Thoracic aorta (tissue), 2 donors: ENCODE measurements at places on chromosomes 4 and X. TPM values are rescaled to one million over a fixed set of nuclear protein-coding genes. Genes with fewer than 3 reads are reported as not detected.

DNA sequence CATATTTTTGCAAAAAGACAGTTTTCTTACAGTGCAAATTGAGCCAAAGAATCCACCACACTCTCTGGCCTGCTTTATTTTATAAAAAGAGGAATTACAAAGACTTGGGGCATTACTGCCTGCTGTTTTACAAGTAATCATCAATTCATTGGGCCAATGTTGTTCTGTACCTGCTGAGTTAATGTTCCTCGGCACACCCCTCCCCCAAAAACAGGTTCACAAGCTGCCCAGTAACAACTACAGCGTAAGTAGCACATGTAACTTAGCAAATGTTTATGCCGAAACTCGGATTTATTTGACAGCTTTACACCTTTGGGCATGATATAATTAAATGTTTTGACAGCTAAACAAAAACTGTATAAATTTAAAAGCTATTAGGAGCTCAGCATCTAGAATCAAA is 214.6 kb upstream of the MAB21L2 start:
- H3K36me3 ChIP-seq = no peaks in the 10 kb centered on the region
- H3K4me1 ChIP-seq = no peaks in the 10 kb centered on the region
- H3K4me3 ChIP-seq = no peak overlapping the region
- no peak overlapping the region for H3K27ac ChIP-seq
- DNase-seq = no peak

GRCh38 chr4:14800977-14801376 is 201.3 kb upstream of the CPEB2 start:
- H3K27me3 ChIP-seq = no peaks in the 10 kb centered on the region
- no peaks in the 10 kb centered on the region for H3K36me3 ChIP-seq
- no peaks in the 10 kb centered on the region for H3K4me1 ChIP-seq

- DNase-seq = no peak
- H3K27me3 ChIP-seq = no peaks in the 10 kb centered on the region
- peak overlapping the region; percentile 88 for H3K4me3 ChIP-seq
- peak overlapping the region; percentile 100 for H3K27ac ChIP-seq
- H3K4me1 ChIP-seq = peaks cover 19% of the 10 kb centered on the region
Observed at GRCh38 chr4:102826105-102826889, 1.1 kb downstream of the UBE2D3 start.

DNA sequence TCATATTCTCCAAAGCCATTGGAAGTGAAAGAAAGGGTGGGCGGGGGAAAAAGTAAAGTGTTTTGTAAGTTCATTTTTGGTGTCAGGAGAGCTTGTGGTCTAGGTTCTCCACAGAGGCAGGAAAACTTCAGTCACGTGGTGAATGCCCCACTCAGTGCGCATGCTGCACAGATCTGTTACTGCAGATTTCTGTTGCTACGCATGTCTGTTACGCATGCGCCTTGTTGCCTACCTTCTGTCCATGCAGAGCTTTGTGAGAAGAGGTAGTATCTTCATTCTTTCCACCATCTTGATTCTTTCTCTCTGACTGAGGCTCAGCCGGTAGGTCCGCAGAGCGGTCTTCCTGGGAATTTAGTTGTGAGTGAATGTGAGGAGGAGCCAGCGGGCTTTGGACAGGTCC is 15.1 kb upstream of the PAGE3 start:
- no peaks in the 10 kb centered on the region for H3K4me1 ChIP-seq
- H3K4me3 ChIP-seq = no peak overlapping the region
- H3K27me3 ChIP-seq = no peaks in the 10 kb centered on the region

GRCh38 chr4:42568610-42569207 is 88.2 kb downstream of the ATP8A1 start:
- H3K4me3 ChIP-seq = no peak overlapping the region
- H3K27ac ChIP-seq = no peak overlapping the region
- no peaks in the 10 kb centered on the region for H3K27me3 ChIP-seq
- H3K4me1 ChIP-seq = peaks cover 10% of the 10 kb centered on the region
- H3K36me3 ChIP-seq = peaks cover 2% of the 10 kb centered on the region

- peak overlapping the region; percentile 98 for H3K27ac ChIP-seq
- peaks cover 29% of the 10 kb centered on the region for H3K4me1 ChIP-seq
- no peaks in the 10 kb centered on the region for H3K36me3 ChIP-seq
- H3K4me3 ChIP-seq = peak overlapping the region; percentile 55
Observed at GRCh38 chrX:107673933-107674479, 45.7 kb downstream of the PRPS1 start.

- H3K4me1 ChIP-seq = no peaks in the 10 kb centered on the region
- no peak overlapping the region for H3K4me3 ChIP-seq
- H3K27ac ChIP-seq = no peak overlapping the region
- H3K36me3 ChIP-seq = no peaks in the 10 kb centered on the region
Observed at GRCh38 chrX:154313147-154313546, 17.6 kb downstream of the TKTL1 start.

DNA sequence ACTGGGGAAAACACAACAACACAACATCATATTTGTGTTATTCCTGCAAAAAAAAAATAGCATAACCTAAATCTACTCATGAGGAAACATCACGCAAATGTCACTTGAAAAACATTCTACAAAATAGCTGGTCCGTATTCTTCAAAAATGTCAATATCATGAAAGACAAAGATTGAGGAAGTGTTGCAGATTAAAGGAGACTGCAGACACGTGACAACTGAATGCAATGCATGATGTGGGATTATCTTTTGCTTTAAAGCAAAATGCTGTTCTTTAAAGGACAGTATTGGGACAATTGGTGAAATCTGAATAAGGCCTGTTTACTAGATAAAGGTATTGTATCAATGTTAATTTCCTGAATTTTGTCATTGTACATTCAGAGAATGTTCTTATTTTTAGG is 157.7 kb downstream of the SMIM20 start:
- H3K4me3 ChIP-seq = no peak overlapping the region
- H3K27ac ChIP-seq = no peak overlapping the region
- no peaks in the 10 kb centered on the region for H3K27me3 ChIP-seq
- H3K36me3 ChIP-seq = no peaks in the 10 kb centered on the region
- no peaks in the 10 kb centered on the region for H3K4me1 ChIP-seq
- DNase-seq = no peak

- no peaks in the 10 kb centered on the region for H3K27me3 ChIP-seq
- no peaks in the 10 kb centered on the region for H3K36me3 ChIP-seq
- no peak for DNase-seq
- no peaks in the 10 kb centered on the region for H3K4me1 ChIP-seq
Observed at GRCh38 chr4:74433043-74433442, 11.9 kb upstream of the AREG start.

DNA sequence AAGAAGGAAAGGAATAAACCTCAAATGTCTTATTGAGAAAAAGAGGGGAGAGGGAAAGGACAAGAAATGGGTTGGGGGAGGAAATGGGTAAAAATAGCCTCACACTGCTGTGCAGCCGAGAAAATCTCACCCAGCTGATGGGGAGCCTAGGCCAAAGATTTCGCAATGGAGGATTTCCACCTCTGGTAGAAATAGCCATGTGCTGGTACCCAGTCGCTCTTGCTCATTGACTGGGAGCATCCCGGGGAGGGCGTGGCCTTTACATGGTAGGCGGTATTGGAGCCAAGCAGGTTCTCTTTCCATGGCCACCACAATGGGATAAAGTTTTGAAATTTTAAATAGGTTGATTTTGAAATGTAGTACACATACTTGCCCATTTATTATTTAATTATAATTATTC is 255.1 kb upstream of the LDB2 start:
- no peaks in the 10 kb centered on the region for H3K4me1 ChIP-seq
- no peak for DNase-seq
- no peak overlapping the region for H3K27ac ChIP-seq

The SEPTIN11 gene
- 142 TPM for total RNA-seq

The TMPRSS11E gene
- total RNA-seq = not detected

The GC gene
- total RNA-seq = not detected
